ENCODE measurements at places on chromosomes 1 and 21.

GRCh38 chr21:31514598-31514997 is 144.9 kb upstream of the SOD1 start:
- H3K27me3 ChIP-seq: no peaks in the 10 kb centered on the region
- no peaks in the 10 kb centered on the region for H3K4me1 ChIP-seq
- DNase-seq: peak; percentile 78
- H3K36me3 ChIP-seq: no peaks in the 10 kb centered on the region

- no peaks in the 10 kb centered on the region for H3K27me3 ChIP-seq
- H3K36me3 ChIP-seq: no peaks in the 10 kb centered on the region
- H3K4me1 ChIP-seq: no peaks in the 10 kb centered on the region
- DNase-seq: no peak
- no peak overlapping the region for H3K27ac ChIP-seq
Measured at GRCh38 chr1:86429835-86430234, 5.9 kb downstream of the CLCA2 start.

DNA sequence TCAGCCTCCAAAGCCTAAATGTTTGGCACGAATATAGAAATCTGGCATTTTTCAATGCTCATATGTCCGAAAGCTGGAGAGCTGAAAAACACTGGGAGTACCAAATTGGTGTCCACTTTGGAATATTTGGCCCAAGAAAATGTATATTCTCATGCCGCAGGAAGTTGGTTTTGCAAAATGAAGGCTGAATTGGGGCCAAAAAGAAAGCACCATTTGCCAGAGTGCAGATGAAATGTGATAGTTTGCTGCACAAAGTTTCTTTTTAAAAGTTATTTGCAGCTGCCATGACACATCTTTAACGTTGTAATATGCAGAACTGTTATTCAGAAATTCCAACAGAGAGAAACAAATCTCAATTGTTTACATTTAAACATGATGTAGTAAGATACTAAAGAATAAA is 124.2 kb upstream of the LYPLAL1 start:
- DNase-seq: no peak
- H3K36me3 ChIP-seq: no peaks in the 10 kb centered on the region
- H3K27me3 ChIP-seq: no peaks in the 10 kb centered on the region
- no peak overlapping the region for H3K4me3 ChIP-seq
- no peak overlapping the region for H3K27ac ChIP-seq
- no peaks in the 10 kb centered on the region for H3K4me1 ChIP-seq

DNA sequence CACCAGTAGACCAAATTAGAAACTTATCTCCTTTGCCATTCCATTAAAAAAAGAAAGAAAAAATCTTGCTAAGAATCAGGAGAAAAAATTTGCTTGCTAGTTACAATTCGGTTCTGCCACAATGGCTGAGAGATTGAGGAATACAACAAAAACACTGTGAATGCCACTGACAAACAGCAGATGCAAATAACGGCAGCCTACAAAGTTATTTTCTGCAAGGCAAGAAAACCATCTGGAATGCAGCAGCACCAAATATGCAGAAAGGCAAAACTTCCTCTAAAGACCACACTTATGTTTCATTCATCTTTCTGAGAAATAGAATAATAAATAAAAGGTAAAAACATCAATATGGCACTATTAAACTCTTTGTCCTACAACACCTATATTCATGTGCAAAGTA is 75.7 kb downstream of the ENAH start:
- peaks cover 7% of the 10 kb centered on the region for H3K36me3 ChIP-seq
- H3K27ac ChIP-seq: peak overlapping the region; percentile 66
- DNase-seq: no peak
- peaks cover 19% of the 10 kb centered on the region for H3K4me1 ChIP-seq
- no peak overlapping the region for H3K4me3 ChIP-seq

GRCh38 chr1:187629075-187629474 is 800.3 kb downstream of the PLA2G4A start:
- H3K27me3 ChIP-seq: no peaks in the 10 kb centered on the region
- no peak overlapping the region for H3K27ac ChIP-seq
- H3K36me3 ChIP-seq: no peaks in the 10 kb centered on the region
- no peaks in the 10 kb centered on the region for H3K4me1 ChIP-seq

- H3K27me3 ChIP-seq: no peaks in the 10 kb centered on the region
- H3K4me1 ChIP-seq: no peaks in the 10 kb centered on the region
- no peaks in the 10 kb centered on the region for H3K36me3 ChIP-seq
Measured at GRCh38 chr1:237007147-237007881, 3.1 kb upstream of the MT1HL1 start.

DNA sequence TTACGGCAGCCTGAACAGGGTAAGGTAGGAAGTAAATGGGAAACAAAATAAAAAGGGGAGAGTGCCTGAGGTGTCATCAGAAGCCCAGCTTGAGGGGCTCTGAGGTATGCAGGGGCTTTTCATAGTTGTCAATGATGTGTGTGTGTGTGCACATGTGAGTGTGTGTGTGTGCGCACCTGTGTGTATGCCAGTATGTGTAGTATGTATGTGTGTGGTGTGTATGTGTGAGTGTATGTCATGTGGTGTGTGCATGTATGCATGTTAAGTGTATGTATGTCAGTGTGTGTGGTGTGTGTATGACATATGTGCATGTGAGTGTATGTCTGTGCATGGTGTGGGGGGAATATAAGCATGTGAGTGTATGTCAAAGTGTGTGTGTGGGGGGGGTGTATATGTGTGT is 184.1 kb downstream of the DSCAM start:
- H3K4me3 ChIP-seq: no peak overlapping the region
- DNase-seq: no peak
- no peaks in the 10 kb centered on the region for H3K4me1 ChIP-seq
- H3K27ac ChIP-seq: no peak overlapping the region
- no peaks in the 10 kb centered on the region for H3K27me3 ChIP-seq
- H3K36me3 ChIP-seq: no peaks in the 10 kb centered on the region

- no peaks in the 10 kb centered on the region for H3K36me3 ChIP-seq
- H3K27me3 ChIP-seq: no peaks in the 10 kb centered on the region
- H3K27ac ChIP-seq: no peak overlapping the region
- no peak for DNase-seq
- no peaks in the 10 kb centered on the region for H3K4me1 ChIP-seq
Measured at GRCh38 chr1:217063172-217063908, 340.1 kb upstream of the ESRRG start.

DNA sequence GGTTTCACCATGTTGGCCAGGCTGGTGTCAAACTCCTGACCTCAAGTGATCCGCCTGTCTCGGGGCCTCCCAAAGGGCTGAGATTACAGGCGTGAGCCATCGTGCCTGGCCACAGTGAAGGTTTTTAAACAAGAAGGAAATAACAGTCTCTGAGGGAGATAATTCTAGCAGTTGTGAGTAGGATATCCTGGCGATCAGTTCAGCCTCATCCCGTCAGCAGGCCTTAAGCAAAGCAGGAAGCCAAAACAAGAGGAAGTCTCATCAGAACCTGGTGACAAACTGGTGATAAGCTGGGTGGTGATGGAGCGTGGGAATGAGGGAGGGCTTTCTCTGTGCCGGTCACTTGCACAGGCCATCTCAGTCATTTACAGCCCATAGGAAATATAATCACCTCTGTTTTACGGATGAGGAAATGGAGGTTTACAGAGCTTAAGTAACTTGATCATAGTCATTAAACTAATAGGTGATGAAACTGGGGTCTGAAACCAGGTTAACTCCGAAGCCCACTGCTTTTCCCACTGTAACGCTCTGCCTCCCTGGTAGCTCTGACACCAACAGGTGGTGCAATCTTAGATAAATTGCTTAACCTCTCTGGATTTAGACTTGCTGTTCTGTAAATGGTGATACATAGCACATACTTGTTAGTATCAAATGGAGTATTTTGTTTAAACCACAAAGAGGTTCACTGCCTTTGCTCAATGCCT is 40.8 kb upstream of the A3GALT2 start:
- DNase-seq: no peak
- no peak overlapping the region for H3K4me3 ChIP-seq
- no peak overlapping the region for H3K27ac ChIP-seq
- H3K4me1 ChIP-seq: peaks cover 44% of the 10 kb centered on the region
- no peaks in the 10 kb centered on the region for H3K27me3 ChIP-seq

GRCh38 chr1:67860776-67861175 is 27.5 kb upstream of the GNG12 start:
- H3K4me1 ChIP-seq: no peaks in the 10 kb centered on the region
- no peaks in the 10 kb centered on the region for H3K27me3 ChIP-seq
- H3K4me3 ChIP-seq: no peak overlapping the region
- no peaks in the 10 kb centered on the region for H3K36me3 ChIP-seq

DNA sequence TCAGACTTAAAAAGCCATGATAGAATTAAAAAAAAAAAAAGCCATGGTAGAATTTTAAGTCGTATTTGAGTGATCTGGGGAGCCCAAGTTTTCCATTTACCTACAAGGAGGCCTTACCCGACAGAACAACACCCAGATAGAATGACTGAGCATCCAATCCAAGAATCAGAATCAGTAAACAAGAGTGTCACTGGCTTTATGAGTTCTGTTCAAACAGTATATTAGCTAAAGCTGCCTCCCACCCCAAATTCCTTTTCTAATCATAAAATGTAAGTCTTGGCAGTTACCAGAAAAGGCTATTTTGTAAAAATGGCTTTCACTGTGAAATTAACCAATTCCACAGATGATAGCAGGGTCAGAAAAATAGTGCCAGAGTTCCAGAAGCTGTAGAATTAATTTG is 1.2 kb downstream of the GTF2B start:
- no peak for DNase-seq
- peaks cover 14% of the 10 kb centered on the region for H3K4me1 ChIP-seq
- no peaks in the 10 kb centered on the region for H3K27me3 ChIP-seq
- H3K27ac ChIP-seq: peak overlapping the region; percentile 88
- H3K36me3 ChIP-seq: peaks cover 16% of the 10 kb centered on the region

GRCh38 chr21:21662776-21663175 is 664.6 kb downstream of the NCAM2 start:
- H3K27ac ChIP-seq: no peak overlapping the region
- H3K27me3 ChIP-seq: no peaks in the 10 kb centered on the region
- H3K4me3 ChIP-seq: no peak overlapping the region
